ENCODE measurements at places on chromosomes 12 and 14.

- no peak for DNase-seq
Measured at GRCh38 chr12:473198-473597, 13.5 kb downstream of the B4GALNT3 start.

- DNase-seq, result no peak
Measured at GRCh38 chr14:47270715-47271114, 404.7 kb downstream of the MDGA2 start.

DNA sequence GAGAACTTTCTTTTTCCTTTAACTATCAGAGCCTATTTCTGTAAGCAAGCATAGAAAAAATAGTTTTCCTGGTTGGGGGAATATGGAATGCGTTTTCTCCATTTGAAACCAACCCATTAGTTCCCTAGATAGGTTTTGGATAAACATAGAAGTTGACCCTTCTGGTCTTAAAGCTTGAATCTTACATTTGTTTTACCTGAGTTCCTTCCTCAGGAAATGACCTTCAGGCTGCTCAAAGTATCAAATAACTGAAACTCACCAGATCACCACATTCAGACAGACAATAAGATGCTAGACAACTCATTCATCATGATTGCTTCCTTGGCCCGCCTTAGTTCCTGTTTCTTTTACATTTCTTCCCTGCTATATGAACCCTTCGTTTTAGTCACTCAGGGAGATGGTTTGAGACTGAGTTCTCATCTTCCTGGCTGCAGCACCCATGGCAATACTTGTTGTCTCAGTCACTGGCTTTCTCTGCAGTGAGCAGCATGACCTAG lies 52.2 kb downstream of the LRP6 start:
- peak; percentile 24 for DNase-seq

DNA sequence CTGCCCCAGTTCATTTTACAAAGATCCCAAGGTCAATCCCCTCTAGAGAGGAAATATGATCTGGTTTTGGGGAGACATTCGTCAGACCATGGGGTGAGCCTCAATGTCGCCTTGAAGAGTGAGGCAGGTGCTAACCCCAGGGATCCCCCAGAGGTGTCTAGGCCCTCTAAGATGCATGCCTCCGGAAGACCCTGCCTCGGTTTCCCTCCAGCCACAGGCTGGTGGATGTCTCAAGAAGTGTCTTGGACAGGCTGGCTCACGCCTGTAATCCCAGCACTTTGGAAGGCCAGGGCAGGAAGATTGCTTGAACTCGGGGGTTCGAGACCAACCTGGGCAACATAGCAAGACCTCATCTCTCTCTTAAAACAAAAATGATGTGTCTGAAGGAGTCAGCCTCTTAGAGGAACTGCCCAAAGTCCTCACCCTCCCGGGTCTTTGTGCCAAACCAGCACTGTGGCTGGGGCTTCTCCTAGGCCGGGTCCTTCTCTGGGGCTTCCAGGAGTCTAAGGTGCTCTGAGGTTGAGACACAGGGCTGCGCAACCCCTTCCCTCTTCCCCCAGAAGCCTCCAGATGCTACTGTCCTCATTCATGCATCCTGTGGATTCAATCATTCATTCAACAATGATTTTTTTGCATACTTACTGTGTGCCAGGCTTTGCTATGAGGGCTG lies 24.7 kb upstream of the BEGAIN start:
- no peak for DNase-seq

- peak; percentile 37 for DNase-seq
Measured at GRCh38 chr12:93302331-93303229, 75.1 kb upstream of the NUDT4 start.

DNA sequence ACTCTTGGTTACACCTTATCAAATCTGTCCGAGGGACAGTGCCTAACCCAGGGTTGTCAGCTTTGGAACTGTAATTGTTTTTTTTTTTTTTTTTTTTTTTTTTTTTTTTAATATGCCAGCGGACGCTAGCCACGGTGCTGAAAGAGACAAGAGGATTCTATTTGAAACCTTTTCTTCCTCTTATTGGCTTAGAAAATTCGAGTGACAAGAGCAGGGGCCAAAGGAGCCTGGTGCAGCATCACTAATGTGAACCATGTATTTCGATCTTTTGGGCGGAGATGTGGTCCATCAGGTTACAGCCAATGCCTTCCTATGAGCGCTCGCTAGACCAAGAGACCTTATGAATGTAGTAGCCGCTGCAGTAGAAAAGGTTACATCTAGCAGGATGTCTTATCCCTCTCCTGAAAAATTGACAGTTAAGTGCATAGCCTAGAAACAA lies 922 bp downstream of the PTPRR start:
- no peak for DNase-seq

- no peak for DNase-seq
Measured at GRCh38 chr12:69994724-69995173, 169.7 kb downstream of the MYRFL start.

DNA sequence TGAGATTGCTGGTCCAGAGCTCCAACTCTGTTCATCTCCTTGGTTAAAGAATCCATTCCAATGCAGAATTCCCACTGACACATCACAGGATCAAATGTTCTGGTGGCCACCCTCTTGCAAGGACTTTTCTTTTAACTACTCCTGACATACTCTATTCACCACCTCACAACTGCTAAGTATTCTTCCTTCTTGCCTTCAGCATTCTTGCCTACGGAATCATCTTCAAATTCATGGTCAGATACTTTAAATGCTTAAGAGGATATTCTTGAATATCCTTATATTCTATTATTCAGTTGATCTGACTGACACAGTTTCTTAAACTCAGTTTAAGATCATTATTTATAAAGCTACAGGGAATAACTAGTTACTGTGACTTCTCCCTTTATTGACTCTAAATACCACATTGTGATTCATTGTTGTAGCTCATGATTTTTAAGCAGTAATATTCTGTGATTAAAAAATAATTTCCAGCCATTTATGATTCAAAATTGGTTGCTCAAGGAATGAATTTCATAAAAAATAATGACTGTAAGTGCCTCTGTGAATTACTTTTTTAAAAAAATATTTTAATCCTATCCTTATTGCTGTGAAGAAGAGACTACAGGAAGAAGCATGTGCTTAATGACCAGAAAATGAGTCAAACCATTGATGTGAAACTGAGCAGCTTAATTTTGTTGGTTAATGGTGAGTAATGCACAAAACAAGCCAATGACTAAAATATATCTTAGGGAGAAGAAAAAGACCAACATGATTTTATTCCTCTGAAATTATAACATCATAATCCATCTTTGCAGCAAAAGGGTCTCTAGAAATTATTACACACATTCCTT lies 207.1 kb downstream of the PIK3C2G start:
- peak; percentile 64 for DNase-seq

DNA sequence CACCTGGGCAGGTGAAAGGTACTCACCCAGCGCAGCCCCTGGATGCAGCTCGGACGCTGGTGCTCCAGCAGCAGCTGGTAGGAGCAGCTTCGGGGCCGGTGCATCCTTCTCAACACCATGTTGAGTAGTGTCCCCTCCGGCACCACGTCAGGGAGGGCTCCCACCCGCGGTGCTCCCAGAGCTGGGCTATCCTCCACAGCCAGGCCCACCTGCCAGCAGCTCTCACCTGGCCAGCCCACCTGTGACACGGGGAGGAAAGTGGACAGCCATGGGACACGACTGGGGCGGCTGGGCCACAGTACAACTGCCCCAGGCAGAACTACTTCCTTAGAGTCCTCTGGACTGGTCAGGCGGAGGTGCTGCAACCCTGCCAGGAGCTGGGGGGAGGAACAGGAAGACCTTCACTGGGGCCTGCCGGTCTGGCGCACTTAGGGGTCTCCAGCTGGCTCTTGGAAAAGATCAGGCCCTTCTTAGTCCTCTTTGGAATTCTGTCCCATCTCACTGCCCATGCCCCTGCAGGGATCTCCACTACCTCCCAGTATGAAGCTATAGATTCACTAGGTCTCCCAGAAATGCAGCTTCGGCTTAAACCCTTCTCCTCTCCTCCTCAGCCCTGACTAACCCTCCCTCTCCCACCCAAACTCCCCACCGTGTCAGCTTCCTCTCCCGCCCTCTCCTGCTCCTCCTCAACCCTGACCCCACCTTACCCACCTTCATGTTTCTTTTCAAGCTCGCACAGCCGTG lies 668 bp downstream of the RAPGEF3 start:
- no peak for DNase-seq

GRCh38 chr12:98817742-98818141 lies 172.7 kb downstream of the APAF1 start:
- no peak for DNase-seq

DNA sequence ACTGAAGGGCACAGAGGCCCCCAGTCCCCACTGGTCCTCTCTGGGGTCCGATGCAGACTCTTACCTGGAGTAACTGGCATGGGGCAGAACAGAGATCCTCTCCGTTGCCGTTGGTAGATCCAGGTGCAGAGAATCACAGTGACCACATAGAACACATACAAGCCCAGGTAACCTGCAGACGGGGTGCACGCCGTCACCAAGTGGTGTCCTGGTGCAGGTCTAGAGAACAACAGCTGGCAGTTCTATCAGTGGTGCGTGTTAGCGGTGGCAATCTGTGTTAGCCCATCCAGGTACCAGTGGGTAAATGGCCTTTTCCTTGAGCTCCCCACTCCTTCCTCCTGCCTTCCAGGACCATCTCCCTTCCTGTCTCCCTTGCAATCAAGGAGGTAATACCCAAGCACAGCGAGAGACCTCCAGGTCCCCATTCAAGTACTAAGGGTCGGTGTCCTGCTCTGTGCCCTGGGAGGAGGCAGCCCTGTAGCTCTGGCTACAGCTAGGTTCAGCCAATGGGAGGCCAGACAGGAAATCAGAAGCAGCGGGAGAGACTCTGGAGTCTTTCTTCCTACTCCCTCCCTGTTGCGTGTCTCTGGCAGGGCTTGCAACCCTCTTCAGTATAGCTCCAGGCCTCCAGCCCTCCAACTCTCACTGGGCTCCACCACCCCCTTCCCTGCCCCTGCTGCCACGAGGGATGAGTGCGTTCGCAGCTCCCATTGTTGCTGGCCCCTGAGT lies 15.8 kb downstream of the SLC8B1 start:
- no peak for DNase-seq

DNA sequence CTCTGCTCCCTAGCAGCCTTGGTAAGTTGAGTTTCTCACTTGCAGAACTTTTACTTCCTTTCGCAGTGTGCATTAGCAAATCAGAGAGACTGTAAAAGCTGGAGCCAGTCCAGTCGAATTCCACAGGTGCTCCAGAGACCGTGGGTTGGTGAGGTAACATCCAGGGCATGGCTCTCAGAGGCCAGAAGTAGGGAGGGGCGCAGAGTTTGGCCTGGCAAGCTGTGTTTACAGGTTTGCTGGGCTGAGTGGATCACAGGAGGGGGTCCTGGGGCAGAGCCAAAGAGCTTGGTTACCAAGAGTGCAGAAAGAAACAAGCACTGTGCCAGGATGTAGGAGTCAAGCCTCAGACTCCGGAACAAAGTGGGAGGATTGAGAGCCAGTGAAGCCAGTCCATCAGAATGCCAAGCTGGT lies 10.2 kb upstream of the BHLHE41 start:
- peak; percentile 99 for DNase-seq

All from kidney glomerular epithelial cell (primary cell).